CD4-positive, alpha-beta T cell treated with Interleukin-4 for 1 hour (primary cell): ENCODE measurements at places on chromosomes 12 and 14.
A peak's percentile ranks its signal among the peaks of the same experiment; 100 is the strongest.

- DNase-seq = no peak
Observed at GRCh38 chr12:113420996-113421595, 1.1 kb upstream of the SDSL start.

GRCh38 chr12:83613586-83614110 lies 926.9 kb downstream of the TMTC2 start:
- DNase-seq = no peak

- DNase-seq = no peak
Observed at GRCh38 chr14:89910691-89911009, 43.9 kb downstream of the EFCAB11 start.

DNA sequence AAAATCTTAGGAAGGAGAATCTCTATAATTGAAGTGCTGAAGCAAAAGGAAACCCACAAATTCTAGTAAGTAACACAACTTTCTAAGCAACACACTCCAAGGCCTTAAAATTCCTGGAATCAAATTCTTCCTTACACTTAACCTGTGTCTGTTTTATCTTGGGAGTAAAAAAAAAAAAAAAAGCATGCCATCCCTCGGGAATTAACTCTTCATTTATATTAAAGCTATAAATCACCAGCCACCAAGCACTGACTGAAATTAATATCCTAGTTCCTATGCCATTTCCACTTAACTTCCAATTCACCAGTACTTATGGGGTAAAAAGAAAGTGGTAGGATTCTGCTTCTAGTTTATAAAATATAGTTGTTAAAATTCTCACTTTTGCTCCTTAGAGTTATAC lies 238.1 kb downstream of the SLC25A21 start:
- DNase-seq = no peak

- DNase-seq = no peak
Observed at GRCh38 chr12:106954462-106955376, 988 bp upstream of the TMEM263 start.

GRCh38 chr12:128268379-128268995 lies 1.5 kb downstream of the TMEM132C start:
- no peak for DNase-seq

- DNase-seq = no peak
Observed at GRCh38 chr14:53963320-53964227, 6.9 kb upstream of the BMP4 start.

GRCh38 chr14:99320621-99321235 lies 48.7 kb upstream of the BCL11B start:
- no peak for DNase-seq

DNA sequence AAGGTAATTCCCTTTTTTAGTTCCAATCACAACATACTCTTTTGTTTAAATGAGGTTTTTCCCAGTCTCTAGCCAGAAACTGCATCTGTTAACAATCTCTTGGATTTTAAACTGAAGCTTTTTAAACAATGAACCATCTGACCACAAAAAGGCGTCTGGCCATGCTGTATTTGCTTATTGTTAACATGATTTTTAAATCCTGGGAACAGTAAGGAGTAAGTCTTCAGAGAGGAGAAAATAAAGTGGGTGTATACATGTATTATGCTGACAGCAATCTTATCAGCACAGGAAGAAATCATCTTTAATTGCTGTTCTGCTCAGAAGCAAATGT lies 106.2 kb downstream of the DAAM1 start:
- DNase-seq = no peak

GRCh38 chr12:113230315-113231234 lies 9.3 kb downstream of the TPCN1 start:
- no peak for DNase-seq

DNA sequence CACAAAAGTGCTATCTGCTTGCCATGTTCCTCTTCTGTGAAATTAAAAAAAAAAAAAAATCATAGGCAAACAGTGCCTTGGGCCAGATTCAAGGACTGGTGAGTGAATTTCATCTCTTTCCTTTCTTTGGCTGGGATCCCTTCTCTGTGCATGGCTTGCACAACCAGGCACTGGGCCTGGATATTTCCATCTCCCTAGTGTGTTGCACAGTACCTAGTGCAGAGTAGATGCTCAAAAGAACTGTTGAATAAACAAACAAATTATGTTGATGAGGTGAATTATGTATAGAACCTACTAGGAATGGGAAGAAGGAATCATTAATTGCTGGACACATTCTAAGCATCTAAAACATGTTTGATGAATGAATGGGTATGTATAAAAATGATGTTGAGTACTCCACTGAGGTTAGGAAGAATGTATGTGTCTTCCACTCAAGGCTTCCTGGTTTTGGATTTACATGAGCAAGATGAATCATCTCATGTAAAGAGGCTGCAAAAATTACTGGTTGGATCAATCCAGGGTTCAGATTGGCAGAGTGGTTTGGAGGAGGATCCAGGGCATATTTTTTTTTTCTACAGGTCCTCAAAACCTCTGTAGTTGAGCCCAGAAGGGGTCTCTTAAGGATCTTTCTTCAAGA lies 93.2 kb downstream of the EMP1 start:
- DNase-seq = no peak

- DNase-seq = no peak
Observed at GRCh38 chr14:67510836-67511235, 22.3 kb upstream of the PLEKHH1 start.

GRCh38 chr14:71267007-71267513 lies 359.8 kb downstream of the PCNX1 start:
- no peak for DNase-seq

GRCh38 chr14:81396113-81396512 lies 4.0 kb downstream of the STON2 start:
- DNase-seq = no peak

DNA sequence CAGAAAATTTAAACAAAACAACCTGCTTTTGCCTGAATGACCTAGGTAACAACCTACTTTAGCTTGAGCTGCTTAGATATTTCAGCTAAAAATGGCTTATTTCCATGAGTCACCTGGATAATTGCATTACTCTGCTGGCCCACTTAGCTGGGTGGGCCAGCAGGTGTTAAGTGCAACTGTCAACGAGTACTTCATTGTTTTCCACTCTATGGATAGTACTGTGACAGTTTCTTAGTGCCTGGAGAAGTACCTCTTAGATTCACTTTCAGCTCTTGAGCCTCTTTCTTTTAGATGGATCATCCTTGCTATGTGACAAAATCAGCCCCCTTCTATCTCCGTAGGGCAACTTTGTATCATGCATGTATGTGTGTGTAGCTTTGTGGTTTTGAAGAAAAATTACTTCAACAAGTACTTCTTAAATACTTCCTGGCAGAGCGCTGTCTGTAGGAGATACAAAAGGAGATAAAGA lies 368.2 kb upstream of the ATP2B1 start:
- peak; percentile 8 for DNase-seq

- DNase-seq = no peak
Observed at GRCh38 chr14:77691259-77691658, 16.6 kb downstream of the ALKBH1 start.

DNA sequence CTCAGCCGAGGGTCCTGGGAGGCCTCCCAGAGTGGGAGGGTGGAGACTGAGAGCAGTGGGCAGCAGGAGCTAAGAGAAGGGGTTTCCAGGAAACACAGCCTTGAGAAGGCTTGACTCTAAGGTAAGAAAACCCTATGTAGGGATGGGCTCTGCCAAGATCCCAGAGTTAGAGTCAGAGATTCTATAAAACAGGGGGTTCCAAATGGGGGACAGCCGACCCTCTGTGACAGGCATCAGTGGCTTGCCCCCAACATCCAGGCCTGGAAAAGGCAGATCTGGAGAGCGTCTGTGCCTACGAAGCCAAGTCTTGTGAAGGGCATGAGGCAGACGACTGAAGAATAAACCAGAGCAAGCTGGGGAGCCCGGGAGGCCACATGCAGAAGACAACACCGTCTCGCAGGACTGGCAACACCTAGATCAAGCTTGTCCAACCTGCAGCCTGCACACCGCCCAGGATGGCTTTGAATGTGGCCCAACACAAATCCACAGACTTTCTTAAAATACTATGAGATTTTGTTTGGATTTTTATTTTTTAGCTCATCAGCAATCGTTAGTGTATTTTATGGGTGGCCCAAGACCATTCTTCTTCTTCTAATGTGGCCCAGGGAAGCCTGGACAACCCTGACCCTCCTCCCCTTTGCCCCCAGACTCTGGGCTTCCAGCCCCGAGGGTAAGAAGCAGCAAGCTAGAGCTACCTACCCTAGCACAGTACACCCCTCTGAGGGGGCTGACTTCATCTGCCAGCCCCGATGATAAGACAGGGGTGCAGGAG lies 42.1 kb downstream of the PRMT8 start:
- DNase-seq = no peak

GRCh38 chr14:72597252-72598233 lies 296.4 kb downstream of the DPF3 start:
- DNase-seq = no peak

GRCh38 chr12:4156317-4156716 lies 117.2 kb upstream of the CCND2 start:
- no peak for DNase-seq

- DNase-seq = peak; percentile 11
Observed at GRCh38 chr14:30906752-30907658, 32.6 kb downstream of the COCH start.
